ENCODE measurements at places on chromosomes 6 and 20. TPM values are rescaled to one million over a fixed set of nuclear protein-coding genes. Genes with fewer than 3 reads are reported as not detected.

Gene RAET1E
- polyA plus RNA-seq, result 0.19 TPM

DNA sequence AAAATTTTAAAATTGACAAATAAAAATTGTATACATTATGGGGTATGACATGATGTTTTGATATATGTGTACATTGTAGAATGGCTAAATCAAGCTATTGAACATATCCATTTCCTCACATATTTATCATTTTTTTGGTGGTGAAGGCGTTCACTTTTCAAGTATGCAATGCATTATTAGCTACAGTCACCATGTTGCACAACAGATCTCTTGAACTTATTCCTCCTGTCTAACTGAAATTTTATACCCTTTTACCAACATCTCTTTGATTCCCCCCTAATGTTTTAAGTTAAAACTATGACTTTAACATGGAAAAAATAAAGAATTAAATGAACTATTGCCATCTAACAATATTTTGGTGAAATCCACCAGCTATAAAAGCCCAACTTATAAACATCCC, 65.2 kb upstream of the UST start:
- no peak overlapping the region for H3K4me3 ChIP-seq
- no peaks in the 10 kb centered on the region for H3K27me3 ChIP-seq
- DNase-seq, result no peak

GRCh38 chr20:40414843-40415615, 274.0 kb downstream of the MAFB start:
- H3K36me3 ChIP-seq, result no peaks in the 10 kb centered on the region
- no peaks in the 10 kb centered on the region for H3K4me1 ChIP-seq
- no peak overlapping the region for H3K27ac ChIP-seq
- DNase-seq, result peak; percentile 11

DNA sequence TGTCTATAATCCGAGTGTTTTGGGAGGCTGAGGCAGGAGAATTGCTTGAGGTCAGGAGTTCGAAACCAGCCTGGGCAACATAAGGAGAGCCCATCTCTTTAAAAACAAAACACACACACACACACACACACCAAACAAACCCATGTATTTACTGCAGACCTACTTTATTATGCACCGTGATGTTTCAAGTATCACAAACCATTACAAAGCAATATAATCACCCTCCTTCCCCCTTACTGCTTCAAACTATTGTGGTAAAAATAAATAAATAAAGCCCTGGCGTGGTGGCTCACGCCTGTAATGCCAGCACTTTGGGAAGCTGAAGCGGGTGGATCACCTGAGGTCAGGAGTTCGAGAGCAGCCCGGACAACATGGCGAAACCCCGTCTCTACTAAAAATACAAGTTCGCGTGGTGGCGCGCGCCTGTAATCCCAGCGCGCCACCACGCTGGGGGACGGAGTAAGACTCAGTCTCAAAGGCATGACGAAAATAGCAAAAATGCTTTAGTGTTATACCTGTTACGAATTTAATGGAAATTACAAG, 1.5 kb downstream of the TBCC start:
- no peaks in the 10 kb centered on the region for H3K27me3 ChIP-seq
- no peaks in the 10 kb centered on the region for H3K36me3 ChIP-seq
- peak overlapping the region; percentile 89 for H3K27ac ChIP-seq
- no peak for DNase-seq
- peak overlapping the region; percentile 66 for H3K4me3 ChIP-seq
- H3K4me1 ChIP-seq, result peaks cover 47% of the 10 kb centered on the region

DNA sequence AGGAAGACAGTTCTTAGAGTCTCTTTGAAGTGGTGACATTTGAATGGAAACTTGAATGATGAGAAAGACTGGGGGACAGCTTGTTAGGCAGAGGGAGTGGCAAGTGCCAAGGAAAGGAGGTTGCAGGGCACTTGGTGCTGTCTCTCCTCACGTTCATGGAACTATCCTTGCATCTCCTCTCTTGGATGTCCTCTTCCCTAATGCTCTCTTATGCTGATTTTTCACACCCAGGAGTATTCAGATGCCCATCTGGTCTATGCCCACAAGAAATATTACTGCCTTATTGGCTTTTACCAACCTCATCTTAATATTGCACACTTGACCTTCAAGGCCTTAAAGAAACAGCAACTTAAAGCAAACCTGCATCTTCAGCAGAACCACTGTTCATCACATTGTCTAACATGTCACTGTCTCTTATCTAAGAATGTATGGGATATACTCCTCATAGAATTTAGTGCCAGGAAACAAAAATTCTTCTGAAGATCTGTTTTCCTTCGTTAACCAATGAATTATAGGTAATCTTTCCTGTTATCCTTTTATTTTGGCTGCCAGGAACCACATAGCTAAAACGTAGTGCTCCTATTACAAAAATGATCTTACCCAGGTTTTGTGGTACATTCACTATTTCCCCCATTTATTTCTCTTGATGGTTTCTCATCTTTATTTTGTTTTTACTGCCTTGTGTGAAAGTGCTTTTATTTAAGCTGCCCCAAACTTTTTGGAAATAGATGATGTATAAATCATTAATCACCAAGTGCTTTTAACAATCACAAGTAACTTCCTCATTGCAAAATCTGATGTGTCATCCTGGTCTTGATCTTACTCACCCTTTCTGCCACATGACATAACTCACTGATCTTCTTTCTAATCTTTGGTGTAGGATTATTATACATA, 12.8 kb downstream of the RGS17 start:
- DNase-seq, result no peak
- H3K36me3 ChIP-seq, result no peaks in the 10 kb centered on the region
- no peaks in the 10 kb centered on the region for H3K27me3 ChIP-seq
- no peaks in the 10 kb centered on the region for H3K4me1 ChIP-seq

DNA sequence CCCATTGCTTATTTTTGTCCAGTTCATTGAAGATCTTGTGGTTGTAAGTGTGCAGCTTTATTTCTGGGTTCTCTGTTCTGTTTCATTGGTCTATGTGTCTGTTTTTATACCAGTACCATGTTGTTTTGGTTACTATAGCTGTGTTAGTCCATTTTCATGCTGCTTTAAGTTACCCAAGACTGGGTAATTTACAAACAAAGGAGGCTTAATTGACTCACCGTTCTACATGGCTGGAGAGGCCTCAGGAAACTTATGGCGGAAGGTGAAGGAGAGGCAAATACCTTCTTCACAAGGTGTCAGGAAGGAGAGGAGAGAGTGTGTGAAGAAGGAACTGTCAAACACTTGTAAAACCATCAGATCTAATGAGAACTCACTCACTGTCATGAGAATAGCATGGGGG, 29.9 kb upstream of the FERMT1 start:
- DNase-seq, result no peak
- H3K27ac ChIP-seq, result no peak overlapping the region
- H3K4me3 ChIP-seq, result no peak overlapping the region
- no peaks in the 10 kb centered on the region for H3K4me1 ChIP-seq
- no peaks in the 10 kb centered on the region for H3K27me3 ChIP-seq

Gene OPN5
- not detected for polyA plus RNA-seq

Gene SYNDIG1
- 0.53 TPM for polyA plus RNA-seq

Gene CFB
- 165 TPM for polyA plus RNA-seq

DNA sequence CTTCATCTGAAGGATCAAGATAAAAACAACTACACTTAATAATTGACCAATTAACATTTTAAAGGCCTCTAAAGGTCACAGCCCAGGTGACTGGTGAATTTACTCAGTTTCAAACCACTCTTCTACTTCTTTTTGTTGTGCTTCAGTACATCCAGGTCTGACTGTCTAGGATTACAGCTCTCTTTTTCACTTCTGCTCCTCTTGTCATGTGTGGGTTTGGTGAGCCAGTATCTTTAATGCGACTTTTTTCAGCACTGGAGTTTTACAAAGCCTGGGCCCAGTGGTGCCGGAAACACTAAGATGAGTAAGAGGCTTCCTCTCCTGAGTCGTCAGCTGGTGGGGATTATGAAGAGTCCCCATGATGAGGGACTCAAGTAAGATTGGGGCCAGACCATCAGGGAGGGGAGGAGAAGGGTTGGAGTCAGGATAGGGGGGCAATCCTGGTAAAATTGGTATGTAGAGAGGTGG, 27.0 kb downstream of the HECA start:
- H3K4me3 ChIP-seq, result no peak overlapping the region
- H3K4me1 ChIP-seq, result peaks cover 3% of the 10 kb centered on the region
- DNase-seq, result no peak

- H3K27me3 ChIP-seq, result no peaks in the 10 kb centered on the region
- H3K36me3 ChIP-seq, result no peaks in the 10 kb centered on the region
- no peak overlapping the region for H3K27ac ChIP-seq
Measured at GRCh38 chr6:118744261-118744941, 93.0 kb upstream of the CEP85L start.

GRCh38 chr6:13273931-13274706, 54.2 kb downstream of the TBC1D7 start:
- peaks cover 40% of the 10 kb centered on the region for H3K36me3 ChIP-seq
- no peak overlapping the region for H3K27ac ChIP-seq

DNA sequence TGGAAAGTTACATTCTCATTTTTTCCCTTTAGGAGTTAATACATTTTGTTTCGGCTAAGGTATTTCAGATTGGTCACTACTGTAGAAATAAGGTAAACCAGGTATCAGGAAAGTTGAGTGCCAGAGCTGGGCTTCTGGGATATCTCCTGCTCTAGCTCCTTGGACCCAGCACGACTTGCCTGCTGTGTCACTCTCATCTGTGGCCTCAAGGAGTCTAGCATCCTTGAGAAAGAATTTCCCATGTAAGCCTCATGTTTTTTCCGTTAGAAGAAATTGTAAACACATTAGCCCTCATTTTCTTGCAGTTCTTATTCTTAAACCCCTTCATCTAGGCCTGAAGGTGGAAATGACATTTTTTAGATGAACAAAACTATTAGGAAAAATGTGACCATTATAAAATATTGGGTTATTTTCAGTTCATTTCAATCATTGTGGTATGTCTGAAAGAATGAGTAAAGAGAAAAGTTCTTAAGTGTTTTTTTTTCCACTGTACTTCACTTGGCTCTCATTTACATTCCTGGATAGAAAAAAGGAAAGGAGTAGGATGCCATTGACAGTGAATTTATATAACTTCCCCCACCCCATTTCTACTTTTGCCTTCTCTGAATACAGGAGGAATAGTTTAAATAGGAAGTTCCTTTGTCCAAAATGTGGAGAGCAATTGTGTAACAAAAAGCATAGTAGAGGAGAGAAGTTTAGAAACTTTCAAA, 46.7 kb downstream of the CD2AP start:
- no peak overlapping the region for H3K27ac ChIP-seq
- DNase-seq, result no peak
- peaks cover 43% of the 10 kb centered on the region for H3K4me1 ChIP-seq
- no peak overlapping the region for H3K4me3 ChIP-seq
- H3K27me3 ChIP-seq, result no peaks in the 10 kb centered on the region

Gene ZC3H12D
- 0.56 TPM for polyA plus RNA-seq

Gene DEFB132
- not detected for polyA plus RNA-seq

DNA sequence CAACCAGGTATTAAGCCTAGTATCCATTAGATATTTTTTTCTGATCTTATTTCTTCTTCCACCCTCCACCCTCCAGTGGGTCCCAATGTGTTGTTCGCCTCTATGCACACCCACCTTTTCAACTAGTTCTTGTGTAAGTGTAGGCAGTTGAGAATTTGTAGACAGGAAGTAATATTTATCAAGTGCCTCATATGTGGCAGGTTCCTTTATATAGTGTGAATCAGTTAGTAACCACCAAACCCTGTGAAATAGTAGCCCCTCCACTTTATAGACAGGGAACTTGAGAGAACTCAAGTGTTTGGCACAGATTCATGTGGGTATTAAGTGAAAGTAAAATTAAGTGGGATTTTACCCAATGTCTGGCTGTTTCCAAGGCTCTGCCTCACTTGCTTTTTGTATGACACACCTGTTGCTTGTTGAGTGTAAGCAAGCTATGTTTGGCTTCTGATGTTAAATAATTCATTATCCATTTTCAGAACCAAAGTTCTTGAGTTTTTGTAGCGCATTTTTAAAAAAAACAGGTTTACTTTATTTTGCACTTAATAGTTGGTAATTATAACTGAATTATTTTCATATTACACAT, 24.8 kb downstream of the AFDN start:
- DNase-seq, result no peak
- H3K4me1 ChIP-seq, result peaks cover 15% of the 10 kb centered on the region
- H3K27me3 ChIP-seq, result no peaks in the 10 kb centered on the region
- H3K4me3 ChIP-seq, result no peak overlapping the region

GRCh38 chr20:32312718-32313424, 35.4 kb downstream of the KIF3B start:
- no peak for DNase-seq
- H3K27ac ChIP-seq, result no peak overlapping the region
- H3K4me1 ChIP-seq, result no peaks in the 10 kb centered on the region
- no peak overlapping the region for H3K4me3 ChIP-seq
- no peaks in the 10 kb centered on the region for H3K27me3 ChIP-seq

GRCh38 chr6:7050872-7051779, 56.6 kb upstream of the RREB1 start:
- H3K36me3 ChIP-seq, result no peaks in the 10 kb centered on the region
- peaks cover 13% of the 10 kb centered on the region for H3K4me1 ChIP-seq
- no peaks in the 10 kb centered on the region for H3K27me3 ChIP-seq

Gene MTRF1L
- polyA plus RNA-seq, result 7.0 TPM

- H3K36me3 ChIP-seq, result no peaks in the 10 kb centered on the region
- H3K27me3 ChIP-seq, result no peaks in the 10 kb centered on the region
- H3K4me1 ChIP-seq, result peaks cover 22% of the 10 kb centered on the region
- no peak overlapping the region for H3K27ac ChIP-seq
- no peak for DNase-seq
- H3K4me3 ChIP-seq, result no peak overlapping the region
Measured at GRCh38 chr20:53647286-53647821, 53.7 kb upstream of the ZNF217 start.

Gene KCNB1
- polyA plus RNA-seq, result 1.4 TPM

GRCh38 chr6:163469459-163469985, 55.0 kb downstream of the QKI start:
- H3K36me3 ChIP-seq, result no peaks in the 10 kb centered on the region
- H3K27me3 ChIP-seq, result no peaks in the 10 kb centered on the region
- DNase-seq, result no peak
- peaks cover 29% of the 10 kb centered on the region for H3K4me1 ChIP-seq

DNA sequence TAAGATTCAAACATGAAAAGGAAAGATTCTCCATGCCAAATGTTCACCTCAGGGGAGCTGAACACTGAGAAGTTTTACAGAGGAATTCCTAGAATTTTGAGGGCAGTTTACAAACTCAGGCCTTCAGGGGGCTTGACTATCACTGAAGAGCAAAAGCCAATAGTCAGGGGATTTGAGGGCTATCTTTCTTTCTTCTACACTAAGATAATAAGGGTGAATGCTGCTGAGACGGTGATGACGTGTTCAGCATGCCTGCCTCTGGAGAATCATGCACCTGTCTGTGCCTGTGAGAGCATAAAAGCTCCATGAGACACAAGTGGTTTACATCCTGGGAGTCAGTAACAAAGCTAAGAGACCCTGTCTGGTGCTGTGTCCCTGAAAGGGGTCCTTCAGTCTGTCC, 1085.6 kb downstream of the KIF16B start:
- no peaks in the 10 kb centered on the region for H3K27me3 ChIP-seq
- H3K36me3 ChIP-seq, result no peaks in the 10 kb centered on the region
- no peak for DNase-seq

Gene EGFL8
- 16.6 TPM for polyA plus RNA-seq

DNA sequence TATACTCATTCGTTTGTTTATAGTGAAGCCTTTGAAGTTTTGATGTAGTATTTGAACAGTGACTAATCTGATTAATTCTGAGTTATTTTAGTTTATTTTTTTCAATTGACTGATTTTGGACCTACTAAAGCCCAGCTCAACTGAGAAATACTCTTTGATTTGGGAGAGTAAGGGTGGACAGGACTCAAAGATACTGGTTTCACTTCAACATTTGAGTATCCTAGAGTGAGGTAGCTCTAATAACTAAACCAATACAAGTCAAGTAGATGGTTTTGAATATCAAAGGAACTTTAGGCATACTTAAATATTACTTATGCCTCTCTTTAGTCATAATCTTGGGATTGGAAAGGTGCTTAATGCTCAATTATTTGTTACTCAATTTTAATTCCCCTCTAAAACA, 65.6 kb downstream of the ZNF292 start:
- H3K4me3 ChIP-seq, result no peak overlapping the region
- no peaks in the 10 kb centered on the region for H3K27me3 ChIP-seq
- peaks cover 76% of the 10 kb centered on the region for H3K36me3 ChIP-seq

All from stomach (tissue), 19 donors.